Mesothelial cell of epicardium (in vitro differentiated cells): ENCODE measurements at places on chromosomes 3 and 15.
A peak's percentile ranks its signal among the peaks of the same experiment; 100 is the strongest.

GRCh38 chr3:6251612-6252400 lies 609.1 kb upstream of the GRM7 start:
- DNase-seq = no peak

DNA sequence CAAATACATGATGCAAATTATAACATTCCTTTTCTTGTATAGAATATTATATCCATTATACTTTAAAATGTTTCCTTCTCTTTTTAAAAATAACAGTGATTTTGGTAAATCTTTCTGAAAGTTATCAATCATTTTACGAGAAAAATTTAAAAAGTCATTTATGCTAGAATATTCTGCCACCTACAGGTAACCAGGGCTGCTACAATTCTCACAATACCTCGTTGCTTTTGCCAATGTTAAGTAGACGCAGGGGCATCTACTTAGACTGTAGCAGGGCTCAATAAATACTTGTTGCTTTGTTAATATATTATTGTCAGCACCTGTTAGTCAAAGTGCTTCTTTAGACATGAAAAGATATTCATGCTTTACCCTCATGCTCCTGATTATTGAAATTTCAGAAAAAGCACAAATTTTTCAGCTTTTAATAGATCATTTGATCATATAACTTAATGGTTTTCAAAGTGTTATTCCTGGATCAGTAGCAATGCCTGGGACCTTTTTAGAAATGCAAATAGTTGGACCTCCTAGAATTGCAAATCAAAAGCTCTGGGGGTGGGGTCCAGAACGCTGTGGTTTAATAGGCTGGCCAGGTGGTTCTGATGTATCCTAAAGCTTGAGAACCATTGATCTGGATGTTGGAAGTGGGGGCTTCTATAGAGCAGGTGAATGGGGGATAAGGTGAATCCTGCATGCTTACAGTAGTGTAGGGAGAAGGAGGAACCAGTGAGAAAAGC lies 223.6 kb upstream of the PDZRN3 start:
- no peak for DNase-seq

GRCh38 chr3:102745881-102746280 lies 311.1 kb downstream of the ZPLD1 start:
- DNase-seq = no peak

GRCh38 chr3:18080198-18080689 lies 337.8 kb upstream of the TBC1D5 start:
- DNase-seq = no peak

DNA sequence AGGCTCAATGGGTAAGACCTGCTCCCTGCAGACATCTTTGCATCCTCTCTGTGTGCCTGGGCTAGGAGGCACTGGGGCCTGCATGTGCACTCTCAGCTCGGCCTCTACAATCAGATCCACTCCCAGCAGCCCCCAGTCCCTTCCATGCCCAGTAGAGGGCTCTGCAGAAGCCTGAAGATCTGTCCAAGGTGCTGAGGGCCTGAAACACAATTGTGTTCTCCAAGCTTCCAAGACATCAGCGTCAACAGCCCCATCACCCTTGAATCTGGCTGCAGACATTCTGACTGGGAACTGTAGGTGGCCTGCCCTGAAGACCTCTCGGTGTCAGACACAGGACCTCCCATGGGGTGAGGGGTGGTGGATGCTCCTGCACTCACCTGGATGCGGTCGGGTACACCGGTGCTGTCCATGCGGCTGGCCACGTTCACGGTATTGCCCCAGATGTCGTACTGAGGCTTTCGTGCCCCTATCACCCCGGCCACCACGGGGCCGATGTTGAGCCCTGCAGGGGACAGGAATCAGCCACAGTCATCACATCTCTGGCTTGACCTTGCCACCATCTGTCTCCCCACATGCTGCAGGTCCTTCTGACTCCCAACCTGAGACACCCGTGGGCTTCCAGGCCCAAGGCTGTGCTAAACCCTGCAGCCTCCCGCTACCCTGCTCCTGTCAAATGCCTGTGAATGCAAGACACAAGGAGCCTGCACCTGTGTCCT lies 84.7 kb downstream of the SEC22A start:
- peak; percentile 70 for DNase-seq

GRCh38 chr3:37210230-37210629 lies 35.8 kb upstream of the LRRFIP2 start:
- no peak for DNase-seq

DNA sequence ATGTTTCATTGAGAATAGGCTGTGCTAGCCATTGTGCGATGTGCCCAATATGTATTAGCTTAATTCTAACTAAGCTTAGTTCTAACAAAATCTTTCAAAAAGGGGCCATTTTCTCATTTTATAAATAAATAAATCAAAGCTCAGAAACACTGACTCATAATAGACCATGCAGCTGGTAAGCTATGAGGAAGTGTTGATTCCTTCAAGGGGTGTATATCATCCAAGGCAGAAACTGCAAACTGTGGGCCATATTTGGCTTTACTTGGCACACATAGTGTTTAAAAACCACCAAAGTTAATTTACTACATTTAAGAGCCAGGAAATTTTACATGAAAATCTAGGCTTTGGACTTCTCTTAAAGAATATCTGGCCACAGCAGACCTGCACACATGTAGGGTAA lies 136.5 kb downstream of the ZNF621 start:
- no peak for DNase-seq
